ENCODE measurements at places on chromosomes 4 and X.

DNA sequence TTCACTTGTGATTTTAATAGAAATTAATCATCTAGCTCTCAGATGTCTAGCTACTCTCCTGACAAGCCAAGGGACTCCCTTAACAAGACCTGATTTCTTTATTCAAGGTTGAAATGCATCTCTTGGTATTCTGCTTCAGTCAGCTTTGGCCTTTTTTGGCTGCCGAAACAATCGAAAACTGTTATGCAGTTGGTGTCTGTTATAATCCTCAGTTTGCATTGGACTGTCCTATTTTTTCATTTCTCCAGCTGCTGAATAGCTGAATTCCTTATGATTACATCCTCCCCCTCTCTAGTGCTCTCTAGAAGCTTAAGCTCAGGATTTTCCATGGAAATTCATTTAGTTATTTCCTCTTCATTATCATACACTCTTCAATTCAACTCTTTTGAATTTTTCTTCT is 177.2 kb downstream of the TRIML1 start:
- no peak for DNase-seq

DNA sequence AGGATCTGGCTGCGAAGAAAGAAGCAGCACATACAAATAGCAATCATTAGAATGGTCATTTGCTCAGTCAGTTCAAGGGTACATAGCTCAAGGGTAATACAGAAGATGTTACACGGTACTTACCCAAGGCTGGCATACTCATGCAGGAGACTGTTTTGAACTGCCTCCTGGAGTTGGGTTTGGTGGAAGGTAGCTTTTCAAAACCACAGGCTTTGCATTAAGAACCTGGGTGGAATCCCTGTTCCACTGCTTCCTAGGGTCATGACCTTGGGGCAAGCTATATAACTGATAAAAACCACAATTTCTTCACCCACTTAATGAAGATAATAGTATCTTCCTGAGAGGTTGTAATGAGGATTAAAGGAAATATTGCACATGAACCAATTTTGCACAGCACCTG is 36.5 kb downstream of the TBC1D9 start:
- DNase-seq, result no peak

DNA sequence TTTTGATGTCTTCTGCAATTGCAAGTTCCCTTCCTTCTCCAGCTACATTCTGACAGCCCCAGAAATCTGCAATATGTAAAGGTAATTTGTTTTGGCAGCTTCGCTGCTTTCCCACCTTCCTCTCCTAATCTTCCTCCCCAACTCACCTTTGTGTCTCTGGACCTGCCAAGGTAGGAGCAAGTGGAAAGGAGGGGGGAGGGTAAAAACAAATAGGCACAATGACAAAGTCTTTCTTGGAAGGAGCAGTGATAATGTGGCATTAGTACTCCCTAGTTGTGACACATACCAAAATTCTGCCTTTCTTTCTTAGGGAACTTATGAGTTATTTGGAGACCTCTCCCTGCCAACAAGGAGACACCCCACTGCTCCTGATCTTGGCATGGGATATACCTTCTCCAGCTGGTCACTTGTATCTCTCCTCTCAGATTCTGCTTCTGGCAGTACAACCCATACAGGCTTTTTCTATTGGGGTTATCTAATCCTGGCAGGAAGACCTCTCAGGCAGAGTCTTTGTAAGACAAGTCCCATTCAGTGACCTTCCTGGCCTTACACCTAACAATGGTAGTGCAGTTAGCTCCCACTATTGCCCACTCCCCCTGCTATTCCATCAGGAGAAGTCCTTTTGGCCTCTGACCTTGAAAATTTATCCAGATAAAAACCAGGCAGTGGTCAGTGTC is 24.2 kb downstream of the F8 start:
- no peak for DNase-seq

DNA sequence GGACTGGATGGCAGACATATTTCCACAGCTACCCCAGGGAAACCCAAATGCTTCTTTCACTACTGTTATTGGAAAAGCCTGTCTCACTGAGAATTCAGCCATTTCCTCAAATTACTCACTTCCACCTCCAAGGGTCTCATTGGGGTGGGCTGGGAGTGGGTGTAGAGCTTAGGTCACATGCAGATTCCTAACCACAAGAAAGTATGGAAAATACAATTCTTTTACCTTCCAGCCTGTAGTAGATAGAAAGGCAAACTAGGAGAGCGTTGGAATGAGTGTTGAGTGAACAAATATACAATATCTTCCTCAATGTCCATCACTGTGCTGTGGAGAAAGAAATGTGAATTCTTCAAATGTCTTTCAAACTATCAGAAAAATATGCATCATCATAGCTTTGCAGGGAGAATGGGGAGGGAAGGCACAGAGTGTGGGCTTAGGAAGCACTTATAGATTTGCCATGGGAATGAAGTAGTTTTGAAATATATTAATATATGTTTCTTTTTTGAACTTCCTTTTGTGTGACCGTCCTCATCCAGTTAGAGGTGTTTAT is 245.3 kb upstream of the JADE1 start:
- no peak for DNase-seq

- peak; percentile 88 for DNase-seq
Measured at GRCh38 chr4:145679520-145679919, 426 bp upstream of the C4orf51 start.

GRCh38 chr4:181046809-181047208 is 1196.4 kb upstream of the TENM3 start:
- no peak for DNase-seq

DNA sequence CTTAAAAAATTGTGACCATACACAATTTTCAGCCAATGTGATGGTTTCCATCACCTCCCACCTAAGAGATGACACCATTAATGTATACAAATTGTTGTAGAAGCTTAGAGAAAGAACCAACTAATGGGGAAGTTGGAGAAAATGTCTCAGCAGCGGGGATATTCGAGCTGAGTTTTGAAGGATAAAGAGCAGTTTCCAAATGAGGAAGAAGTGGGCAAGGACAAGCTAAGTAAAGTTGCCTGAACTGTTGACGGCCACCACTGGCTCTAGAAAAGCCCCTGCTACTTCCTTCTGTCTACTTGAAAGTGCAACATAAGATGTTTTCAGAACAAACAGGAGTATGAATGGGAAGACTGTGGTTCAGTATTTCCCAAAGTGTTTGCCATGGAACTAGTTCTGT is 92.0 kb downstream of the CHRNA9 start:
- no peak for DNase-seq

DNA sequence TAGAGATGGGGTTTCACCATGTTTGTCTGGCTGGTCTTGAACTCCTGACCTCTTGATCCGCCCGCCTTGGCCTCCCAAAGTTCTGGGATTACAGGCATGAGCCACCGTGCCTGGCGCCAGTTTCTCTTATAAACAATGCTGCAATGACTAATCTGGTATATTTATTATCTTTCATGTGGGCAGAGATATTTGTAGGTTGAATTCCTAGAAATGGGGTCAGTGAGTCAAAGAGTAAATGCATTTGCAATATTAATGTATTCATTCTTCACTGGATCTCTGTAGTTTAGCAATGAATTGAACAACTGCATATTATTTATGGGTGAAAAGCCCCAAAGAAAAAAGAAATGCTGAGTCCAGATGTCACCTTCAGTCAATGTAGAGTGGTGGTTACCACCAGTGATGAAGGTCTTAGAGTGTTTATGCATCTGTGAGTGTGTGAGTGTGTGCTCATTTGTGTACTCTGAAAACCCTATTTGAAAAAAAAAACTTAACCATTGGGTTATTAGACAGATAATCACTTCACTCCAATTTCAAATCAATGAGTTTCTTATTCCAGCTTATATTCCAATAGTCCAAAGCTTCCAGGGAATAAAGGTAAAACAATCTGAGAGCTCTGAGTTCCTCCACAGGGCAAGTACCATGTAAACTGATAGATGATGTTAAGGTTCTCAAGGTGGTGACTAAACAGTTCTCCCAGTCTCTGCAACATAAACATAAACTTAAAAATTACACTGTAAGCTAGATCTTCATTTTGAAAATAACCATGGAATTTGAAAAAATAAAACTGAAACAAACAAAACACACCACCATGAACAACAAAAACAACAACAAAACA is 22.6 kb upstream of the CD38 start:
- DNase-seq, result peak; percentile 61

DNA sequence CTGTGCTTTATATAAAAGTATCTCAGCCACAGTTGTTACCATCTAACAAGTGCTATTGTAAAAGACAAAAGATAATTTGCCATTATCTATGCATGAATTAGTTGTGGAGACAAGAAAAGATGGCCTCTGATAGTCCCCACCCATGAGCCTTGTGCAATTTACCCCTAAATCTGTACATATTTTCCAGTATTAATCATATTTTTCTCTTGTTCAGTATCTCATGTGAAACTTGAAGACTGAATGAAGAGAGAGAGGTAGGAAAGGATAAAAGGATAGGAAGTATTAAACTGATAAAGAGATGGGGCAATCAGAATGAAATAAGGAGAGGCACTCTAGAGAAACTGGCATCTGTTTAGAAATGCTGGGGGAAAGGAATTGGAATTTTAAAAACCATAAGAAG is 3.7 kb downstream of the MYOZ2 start:
- DNase-seq, result no peak

GRCh38 chr4:14054391-14054790 is 426.9 kb upstream of the BOD1L1 start:
- DNase-seq, result no peak

DNA sequence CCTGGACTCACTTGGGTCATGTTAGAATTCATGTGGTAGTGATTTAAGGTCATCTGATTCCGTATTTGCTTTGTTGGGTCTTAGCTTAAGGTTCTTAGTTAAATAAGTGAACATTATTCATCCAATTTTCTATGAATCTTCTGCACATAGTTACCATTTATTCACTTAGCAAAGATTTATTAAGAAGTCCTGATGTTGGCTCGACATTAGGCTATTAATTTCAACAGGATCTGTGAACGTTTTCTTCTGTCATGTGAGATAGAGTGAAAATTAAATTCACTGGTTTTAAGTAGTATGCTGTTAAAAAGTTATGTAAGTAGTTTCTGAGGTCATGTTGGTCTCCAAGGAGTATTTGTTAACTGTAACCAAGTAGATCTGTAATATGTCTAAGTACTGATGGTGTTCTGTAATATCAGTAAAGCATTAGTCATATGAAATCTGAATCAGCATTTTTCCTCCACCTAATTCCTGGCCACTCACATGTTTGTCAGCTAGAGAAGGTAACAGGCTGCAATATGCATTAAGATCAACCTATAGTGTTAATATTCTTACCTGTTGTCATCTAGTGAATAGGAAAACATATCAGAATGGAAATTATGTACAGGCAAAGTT is 155.6 kb downstream of the PCDH7 start:
- no peak for DNase-seq

DNA sequence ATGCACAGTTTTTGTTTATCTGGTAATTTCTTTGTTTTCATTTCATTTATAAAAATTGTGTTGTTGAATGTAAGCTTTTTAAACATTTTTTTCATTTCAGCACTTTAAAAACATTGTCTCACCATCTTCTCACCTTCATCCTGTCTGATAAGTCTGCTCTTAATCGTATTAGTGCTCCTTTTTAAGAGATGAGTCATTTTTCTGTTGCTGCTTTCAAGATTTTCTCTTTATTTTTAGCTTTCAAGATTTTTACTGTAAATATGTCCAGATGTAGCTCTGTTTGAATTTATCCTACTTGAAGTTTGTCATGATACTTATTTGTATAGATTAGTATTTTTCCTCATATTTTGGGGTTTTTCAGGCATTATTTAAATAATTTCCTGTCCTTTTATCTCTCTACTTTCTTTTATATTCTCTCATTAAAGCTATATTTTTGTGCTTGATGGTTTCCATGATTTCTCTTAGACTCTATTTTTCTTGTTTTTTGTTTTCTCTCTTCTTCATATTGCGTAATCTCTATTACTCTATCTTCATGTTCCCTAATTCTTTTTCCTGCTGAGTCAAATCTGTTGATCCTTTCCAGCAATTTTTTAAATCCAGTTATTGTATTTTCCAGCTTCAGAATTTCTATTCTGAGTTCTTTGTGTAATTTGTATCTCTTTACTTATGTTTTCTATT is 1400.4 kb upstream of the PCDH7 start:
- no peak for DNase-seq

DNA sequence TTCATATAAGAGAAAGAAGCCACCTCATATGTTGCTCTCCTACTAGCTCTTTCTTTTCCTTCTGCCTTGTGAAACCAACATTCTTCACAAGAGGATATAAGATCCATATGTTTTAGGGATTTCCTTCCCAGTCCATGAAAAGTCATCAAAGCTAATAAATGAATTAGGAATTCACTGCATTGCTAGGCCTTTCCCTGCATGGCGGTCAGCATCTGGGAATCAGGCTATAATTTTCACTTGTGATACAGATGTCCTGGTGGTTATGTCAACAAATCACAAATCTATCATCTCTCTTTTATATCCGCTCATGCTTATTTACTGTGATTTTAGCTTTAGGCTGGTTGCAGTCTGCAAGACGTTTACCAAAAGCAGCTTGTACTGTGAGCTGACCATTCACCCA is 510.0 kb downstream of the NLGN4X start:
- DNase-seq, result no peak

GRCh38 chr4:127006446-127006877 is 626.3 kb upstream of the INTU start:
- DNase-seq, result peak; percentile 14

DNA sequence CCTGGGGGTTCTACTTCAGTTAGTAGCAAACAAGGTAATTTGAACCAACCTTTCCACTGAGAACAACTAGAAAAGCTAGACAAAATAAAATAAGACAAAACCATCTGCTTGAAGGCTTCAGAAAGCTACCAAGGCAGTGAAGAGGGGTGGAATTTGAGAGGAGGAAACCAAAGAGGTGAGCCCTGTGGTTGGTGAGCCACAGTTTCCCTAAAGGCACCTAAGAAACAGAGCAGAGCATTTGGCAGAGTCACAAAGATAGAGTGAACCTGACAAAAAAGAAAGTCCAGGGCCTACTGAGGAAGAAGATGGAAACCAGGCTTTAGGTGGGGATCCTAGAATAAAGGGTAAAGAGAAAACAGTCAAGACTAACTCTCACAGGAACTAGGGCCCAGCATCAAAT is 44.3 kb downstream of the CHST7 start:
- no peak for DNase-seq

DNA sequence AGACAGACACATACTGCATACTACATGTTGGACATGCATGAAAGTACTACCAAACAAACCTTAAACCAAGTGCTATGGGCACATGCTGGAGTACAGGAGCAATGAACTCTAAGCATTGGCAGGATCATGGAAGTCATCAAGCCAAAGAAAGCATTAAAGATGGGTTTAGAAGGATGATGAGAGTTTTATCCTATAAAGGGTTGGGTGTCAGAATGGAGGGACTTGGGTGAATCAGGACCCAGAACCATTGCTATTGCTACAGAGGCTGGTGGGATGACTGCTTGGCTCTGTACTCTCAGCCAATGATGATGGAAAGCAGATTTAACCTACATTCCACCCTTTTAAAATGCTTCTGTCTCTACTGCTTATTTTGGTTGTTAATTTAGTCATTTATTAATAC is 233.9 kb upstream of the EDA2R start:
- DNase-seq, result no peak

DNA sequence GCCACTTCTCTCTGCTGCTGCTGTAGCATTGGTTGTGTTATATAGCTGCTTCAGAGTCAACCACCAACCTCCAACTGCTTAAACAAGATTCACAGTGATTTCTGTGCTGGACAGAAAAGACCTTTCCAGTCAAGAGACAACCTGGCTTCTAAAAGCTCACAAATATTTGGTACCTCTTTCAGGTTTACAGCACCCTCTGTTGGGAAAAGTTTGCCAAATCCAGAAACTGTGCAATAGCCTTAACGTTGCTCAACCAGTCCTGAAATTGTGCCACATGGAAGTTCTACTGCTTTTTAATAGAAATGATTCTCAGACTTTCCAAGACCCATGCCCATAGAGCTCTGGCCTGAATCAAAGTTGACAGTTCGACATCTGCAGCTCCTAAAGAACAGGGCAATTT is 842.1 kb upstream of the HTR2C start:
- DNase-seq, result peak; percentile 54
